CD4-positive, alpha-beta T cell treated with Interleukin-12 subunit alpha and Interleukin-12 subunit beta, for 1 hour (primary cell): ENCODE measurements at places on chromosomes 11 and 22.

DNA sequence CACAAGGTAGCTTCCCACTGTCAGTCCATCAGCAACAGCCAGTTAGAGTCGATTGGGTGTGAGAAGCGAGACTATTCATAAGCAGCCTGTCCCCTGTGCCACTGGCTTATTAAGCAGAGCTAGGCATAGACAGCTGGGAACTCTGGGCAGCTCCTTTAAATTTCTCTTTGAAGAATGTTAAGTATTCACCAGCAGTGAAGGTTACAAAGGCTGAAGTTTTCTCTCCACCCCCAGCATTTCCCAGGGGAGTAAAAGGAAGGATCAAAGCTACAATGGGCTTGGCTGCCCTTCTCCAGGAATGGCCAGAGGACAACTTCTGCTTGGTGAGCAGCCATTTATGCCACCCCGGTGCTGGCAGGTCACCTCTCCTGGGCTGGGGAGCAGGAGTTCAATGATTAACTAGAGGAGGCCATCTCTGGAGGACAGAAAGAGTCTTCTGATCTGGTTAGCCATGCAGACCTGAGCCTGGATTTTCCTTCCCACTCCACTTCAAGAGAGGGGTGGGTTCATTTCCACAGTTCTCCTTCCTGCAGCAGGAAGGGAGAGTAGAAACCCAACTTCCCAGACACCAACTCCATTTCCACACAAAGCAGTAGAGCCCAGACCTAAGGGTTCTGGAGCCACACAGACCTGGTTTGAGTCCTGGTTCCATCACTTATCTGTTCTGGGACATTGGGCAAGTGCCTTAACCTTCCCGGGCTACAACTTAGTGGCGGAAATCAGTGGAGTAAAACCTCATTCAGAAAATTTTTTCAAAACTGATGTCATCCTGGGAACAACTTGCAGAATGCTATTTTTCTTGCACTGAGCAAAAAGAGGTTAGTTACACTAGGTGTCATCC, 22.6 kb downstream of the POU2AF3 start:
- DNase-seq = no peak

- DNase-seq = no peak
Observed at GRCh38 chr11:57658023-57658361, 430 bp downstream of the CLP1 start.

- DNase-seq = no peak
Observed at GRCh38 chr11:12724301-12725054, 50.3 kb downstream of the TEAD1 start.

GRCh38 chr11:95516786-95517185, 272.8 kb downstream of the FAM76B start:
- no peak for DNase-seq

GRCh38 chr22:19766240-19766510, 5.6 kb downstream of the TBX1 start:
- DNase-seq = no peak

DNA sequence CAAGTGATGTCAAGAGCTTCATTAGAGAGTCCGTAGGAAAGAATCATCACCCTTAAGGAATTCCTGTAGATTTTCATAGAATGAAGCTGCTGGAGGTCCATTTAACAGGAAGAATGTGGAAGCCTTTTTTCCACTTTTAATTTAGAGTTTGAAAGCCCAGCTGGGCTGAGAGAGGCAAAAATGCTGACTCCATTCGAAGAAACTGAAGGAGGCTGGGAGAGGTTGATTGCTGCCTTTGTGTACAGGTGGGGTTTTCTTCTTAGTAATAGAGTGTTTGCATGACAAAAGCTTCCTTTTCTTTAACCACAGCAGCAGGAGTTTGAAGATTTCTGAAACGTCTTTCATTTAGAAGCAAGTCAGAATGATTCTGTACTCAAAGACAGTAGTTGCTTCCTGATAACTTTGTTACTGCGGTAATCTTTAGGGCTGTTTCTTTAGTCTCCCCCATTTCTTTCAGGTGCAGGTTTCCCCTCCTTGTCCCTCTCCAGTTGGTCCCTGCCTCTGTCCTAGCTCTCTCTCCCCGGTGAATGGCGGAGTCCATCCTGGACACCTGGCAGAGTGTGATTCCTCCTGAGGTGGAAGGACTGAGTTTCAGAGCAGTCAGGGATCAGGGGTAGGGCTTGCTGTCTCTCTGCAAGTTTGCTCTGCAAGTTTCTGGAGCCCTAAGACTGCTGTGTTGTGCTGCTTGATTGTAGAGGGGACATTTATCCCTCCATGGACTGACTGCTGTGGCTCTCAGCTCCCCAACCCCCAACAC, 166.2 kb downstream of the LDLRAD3 start:
- no peak for DNase-seq

DNA sequence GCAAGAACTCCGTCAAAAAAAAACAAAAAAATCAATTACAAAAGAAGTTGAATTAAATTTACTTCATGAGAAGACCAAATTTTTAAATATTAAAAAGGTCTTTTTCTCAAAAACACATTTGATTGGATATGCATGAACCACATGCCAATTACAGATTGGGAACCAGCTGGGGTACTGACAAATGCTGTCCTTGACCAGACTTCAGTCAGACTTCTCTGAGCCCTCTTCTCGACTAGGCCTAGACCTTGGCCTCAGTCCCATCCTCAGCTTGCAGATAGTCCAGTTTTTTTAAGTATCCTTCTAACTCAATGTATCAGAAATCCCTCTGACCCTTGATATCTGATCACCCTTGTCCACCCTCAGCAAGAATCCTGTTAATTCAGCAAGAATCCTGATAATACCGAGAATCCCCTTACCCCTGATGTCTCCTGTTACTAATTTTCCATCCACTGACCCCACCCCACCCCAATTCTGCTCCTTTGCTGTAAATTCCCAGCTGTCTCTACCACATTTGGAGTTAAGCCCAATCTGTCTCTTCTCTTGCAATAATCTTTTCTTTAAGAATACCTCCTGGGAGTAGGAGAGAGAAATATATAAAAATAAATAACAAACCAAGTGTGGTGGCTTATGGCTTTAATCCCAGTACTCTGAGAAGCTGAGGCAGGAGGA, 30.9 kb downstream of the OR4D9 start:
- DNase-seq = no peak
